ENCODE measurements at places on chromosomes 3 and 15. TPM values are rescaled to one million over a fixed set of nuclear protein-coding genes. Genes with fewer than 3 reads are reported as not detected.

Gene TPRG1
- 12.8 TPM for total RNA-seq

Gene RASGRF1
- 63.2 TPM for total RNA-seq

GRCh38 chr3:177177749-177178221, 19.5 kb downstream of the TBL1XR1 start:
- no peak for DNase-seq

DNA sequence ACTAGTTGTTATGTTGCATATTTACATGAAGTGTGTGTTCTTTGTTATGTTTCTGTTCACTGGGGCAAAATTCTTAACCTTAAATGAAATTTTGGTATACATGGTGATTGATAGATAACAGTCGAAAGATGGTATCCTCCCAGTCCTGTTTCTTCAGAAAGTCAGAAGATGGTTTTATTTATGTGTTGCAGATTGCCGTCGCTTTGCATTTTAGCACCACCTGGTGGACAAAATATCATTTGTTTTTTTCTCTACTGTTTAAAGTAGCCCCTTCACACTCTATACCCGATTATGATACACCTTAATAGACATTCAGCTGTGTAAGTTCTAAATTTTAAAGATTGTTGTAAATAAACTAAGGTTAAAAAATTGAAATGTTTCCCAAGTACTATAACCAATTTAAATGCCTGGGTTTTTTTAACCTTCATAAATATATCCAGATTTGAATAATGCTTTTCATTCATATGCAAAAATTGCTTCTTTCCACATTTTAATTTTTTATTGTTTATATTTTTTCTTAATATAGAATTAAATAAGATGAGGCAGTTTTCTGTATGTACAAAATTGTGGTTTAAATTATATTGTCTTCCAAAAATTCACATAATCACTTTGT, 152.2 kb downstream of the ALCAM start:
- DNase-seq: no peak

- no peak for DNase-seq
Measured at GRCh38 chr3:151306168-151306810, 10.3 kb downstream of the GPR87 start.

GRCh38 chr3:171086914-171087313, 60.4 kb upstream of the SLC2A2 start:
- DNase-seq: no peak

Measured in left lung (tissue), 14 donors.